ENCODE measurements at places on chromosomes 3 and 15. TPM values are rescaled to one million over a fixed set of nuclear protein-coding genes. Genes with fewer than 3 reads are reported as not detected.

- no peak for DNase-seq
Observed at GRCh38 chr3:116912116-116912515, 202.5 kb downstream of the TUSC7 start.

- no peak for DNase-seq
Observed at GRCh38 chr3:901953-902778, 190.7 kb upstream of the CNTN6 start.

The OSTN gene
- polyA plus RNA-seq: not detected

The LRRC49 gene
- polyA plus RNA-seq: 22.9 TPM

Data from AG04450 (cell line).